GM06990 (cell line): ENCODE measurements at places on chromosomes 11 and 22.

- no peak for DNase-seq
Measured at GRCh38 chr11:68090706-68091105, 30.5 kb downstream of the CHKA start.

GRCh38 chr22:29701155-29701999 lies 18.4 kb upstream of the CABP7 start:
- DNase-seq, result no peak

- DNase-seq, result no peak
Measured at GRCh38 chr22:22886546-22886945, 1.1 kb upstream of the IGLL5 start.

GRCh38 chr11:2741006-2741376 lies 41.2 kb upstream of the KCNQ1OT1 start:
- DNase-seq, result no peak

DNA sequence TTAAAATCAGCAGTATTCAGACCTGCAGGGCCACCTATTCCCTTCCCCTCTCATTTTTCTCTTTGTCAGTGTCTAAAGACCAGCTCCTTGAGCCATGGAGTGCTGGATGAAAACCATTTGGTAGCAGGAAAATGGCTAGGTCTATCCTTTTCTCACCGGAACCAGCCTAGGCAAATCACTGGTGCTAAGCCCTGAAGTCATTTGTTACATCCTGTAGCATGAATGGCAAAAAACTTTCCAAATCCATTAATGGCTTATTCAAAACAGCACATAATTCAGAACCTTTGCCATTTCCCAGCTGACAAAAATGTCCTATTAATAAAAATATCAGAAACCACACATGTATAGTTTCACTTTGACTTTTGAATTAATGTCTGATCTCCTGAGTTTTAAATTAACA lies 209.5 kb upstream of the E2F8 start:
- no peak for DNase-seq

DNA sequence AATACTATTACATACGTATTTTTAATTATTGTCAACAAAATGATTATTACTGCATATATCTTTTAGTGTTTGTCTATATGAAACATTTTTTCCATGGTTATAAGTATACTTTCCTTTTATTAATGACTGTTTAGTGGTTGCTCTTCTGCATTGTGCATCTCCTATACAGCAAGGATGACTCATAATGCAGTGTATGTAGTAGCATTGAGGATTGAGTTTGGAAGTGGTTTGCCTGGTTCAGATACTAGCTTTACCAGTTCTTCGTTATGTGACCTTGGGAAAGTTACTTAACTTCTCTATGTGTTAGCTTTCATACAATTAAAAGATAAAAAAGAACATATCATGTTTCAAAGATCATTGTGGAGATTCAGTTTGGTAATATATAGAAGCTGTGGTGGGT lies 44.1 kb downstream of the CHORDC1 start:
- DNase-seq, result no peak

- no peak for DNase-seq
Measured at GRCh38 chr11:1358286-1358685, 31.4 kb upstream of the BRSK2 start.

- no peak for DNase-seq
Measured at GRCh38 chr11:18791207-18791968, at the start of gene PTPN5. PTPN5 (minus strand) TSS chr11:18791798; CDS start chr11:18771958, 19,840 bp downstream.

GRCh38 chr11:8250434-8250833 lies 13.2 kb downstream of the LMO1 start:
- no peak for DNase-seq

DNA sequence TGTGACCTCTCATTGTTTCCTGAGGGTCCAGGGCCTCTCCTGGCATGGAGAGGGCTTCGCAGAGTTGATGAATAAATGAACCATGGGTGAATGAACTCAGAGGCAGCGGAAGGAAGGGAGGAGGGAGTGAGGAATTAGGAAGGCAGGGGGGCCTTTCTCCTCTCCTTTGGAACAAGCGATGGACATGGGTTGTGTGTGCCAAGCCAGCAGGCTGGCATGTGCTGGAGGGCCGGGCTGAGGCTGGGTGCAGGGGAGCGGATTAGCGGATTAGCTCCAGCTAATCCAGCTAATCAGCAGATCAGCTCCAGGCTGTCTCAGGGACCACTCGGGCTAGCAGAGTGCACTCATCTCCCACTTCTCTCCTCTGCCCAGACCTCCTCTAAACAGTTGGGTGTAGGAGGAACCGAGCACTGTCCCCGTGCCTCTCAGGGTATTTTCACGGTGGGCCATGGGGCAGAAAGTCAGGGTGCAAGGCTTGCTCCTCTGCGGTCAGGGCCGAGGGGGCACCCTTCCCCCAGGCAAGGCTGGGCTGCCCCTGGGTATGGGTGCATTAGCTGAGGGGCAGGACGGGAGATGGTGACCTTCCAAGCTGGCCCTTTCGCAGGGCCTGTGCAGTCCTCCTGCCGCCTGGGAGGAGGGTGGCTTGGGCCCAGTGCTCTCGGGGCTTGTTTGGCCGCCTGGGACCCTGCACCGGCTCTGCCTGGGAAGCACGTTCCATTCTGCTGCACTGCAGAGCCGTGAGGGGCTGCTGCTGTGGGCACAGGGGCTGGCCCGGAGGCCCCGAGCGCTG lies 120.3 kb upstream of the B3GAT1 start:
- no peak for DNase-seq

GRCh38 chr22:17105143-17106129 lies 15.7 kb downstream of the TMEM121B start:
- DNase-seq, result no peak

GRCh38 chr22:35170716-35171697 lies 86.3 kb upstream of the HMGXB4 start:
- DNase-seq, result no peak

DNA sequence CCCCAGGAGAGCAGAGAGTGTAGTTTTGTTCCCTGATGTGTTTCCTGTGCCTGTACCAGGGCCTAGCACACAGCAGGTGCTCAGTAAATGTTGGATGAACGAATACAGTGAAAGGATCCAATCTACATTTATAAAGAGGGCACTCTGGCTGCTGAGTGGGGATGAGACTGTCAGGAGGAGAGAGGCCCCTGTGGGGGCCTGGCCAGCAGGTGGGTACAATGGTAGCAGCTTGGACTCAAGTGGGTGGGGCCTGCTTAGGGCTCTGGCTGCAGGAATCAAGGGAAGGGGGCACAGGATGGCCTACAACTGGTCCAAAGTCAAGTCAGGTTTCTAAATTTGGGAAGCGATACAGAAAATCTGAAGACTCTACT lies 156.6 kb upstream of the GRK3 start:
- no peak for DNase-seq

DNA sequence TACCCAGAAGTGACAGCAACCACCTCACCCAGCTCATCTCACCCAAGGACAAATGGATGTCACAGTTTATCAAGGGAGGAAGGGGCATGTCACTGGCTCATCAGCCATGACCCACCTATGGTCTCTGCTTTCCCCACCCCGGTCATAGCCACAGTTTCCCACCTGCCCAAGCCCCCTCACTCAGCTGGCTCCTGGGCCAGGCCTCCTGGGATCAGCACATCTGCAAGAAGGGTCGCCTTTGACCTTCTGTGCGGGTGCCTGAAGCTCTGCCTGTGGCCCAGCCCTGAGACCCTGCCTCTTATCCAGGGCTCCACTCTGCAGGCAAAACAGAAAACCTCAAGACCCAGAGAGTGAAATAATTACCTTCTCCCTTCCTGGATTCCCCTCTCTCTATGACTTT lies 236.4 kb downstream of the BUD13 start:
- no peak for DNase-seq

- no peak for DNase-seq
Measured at GRCh38 chr11:69437001-69437875, 44.2 kb upstream of the LINC01488 start.

DNA sequence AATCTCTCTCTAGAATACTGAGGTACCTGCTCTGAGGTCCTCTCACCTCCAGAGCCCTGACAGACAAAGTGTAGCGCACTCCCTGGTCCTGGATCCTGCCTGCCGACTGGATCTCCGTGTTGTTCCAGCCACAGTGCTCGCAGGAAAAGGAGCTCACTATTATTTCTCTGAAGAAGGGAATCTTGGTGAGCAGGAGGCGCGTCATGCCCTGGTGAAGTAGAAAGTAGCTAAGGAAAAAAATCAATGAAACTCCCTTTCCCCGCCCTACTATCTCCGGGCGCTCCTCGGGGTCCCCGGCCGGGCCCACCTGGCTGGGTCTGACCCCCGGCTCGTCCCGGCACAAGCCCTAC lies 412 bp downstream of the ZPR1 start:
- no peak for DNase-seq

GRCh38 chr11:122853971-122854446 lies 15.7 kb downstream of the CRTAM start:
- DNase-seq, result no peak

GRCh38 chr11:110340436-110340835 lies 44.0 kb upstream of the RDX start:
- no peak for DNase-seq

DNA sequence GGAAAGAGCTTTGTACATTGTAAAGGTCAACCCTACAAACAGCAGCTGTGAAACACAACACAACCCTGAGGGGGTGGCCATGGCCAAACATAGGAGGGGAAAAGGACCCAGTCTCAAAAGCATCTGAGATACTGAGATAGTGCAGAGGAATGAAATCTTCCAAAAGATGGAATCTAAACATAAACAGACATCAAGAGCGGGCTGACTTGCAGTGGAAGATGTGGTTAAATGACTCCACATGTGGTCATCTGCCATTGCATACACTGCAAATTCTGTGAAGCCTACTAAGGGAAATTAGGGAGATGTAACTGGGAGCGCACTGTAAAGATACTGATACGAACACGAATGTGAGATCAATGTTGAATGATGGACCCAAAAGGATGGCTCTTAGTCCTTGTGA lies 22.0 kb downstream of the BDNF start:
- DNase-seq, result no peak

DNA sequence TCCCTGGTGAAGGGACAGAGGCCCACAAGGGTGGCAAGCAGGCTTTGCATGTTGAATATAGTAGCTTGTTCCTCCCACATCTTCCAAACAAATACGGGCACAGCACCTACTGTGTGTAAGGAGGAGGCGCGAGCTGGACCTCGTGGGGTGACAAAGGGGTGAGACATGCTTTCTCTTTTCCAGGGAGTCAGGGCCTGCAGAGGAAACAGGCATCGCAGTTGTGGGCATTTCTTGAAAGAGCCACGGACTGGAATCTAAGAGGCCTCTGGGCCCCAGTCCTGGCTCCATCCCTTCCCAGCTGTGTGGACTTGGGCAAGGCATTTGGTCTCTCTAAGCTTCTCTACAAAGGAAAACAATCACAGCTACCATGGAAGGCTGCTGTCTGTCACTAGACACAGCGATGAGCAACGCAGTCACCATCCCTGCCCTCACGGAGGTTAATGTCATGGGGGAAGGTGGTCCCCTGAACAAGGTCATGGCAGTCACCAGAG lies 13.0 kb upstream of the CDC42EP1 start:
- no peak for DNase-seq

GRCh38 chr22:21902296-21903087 lies 35.0 kb upstream of the MAPK1 start:
- no peak for DNase-seq

- peak; percentile 83 for DNase-seq
Measured at GRCh38 chr11:66438504-66439466, at the start of gene MRPL11. MRPL11 (minus strand) TSS chr11:66438848; CDS start chr11:66438754, 94 bp downstream.

GRCh38 chr11:117096201-117096991 lies 1.8 kb downstream of the SIK3 start:
- DNase-seq, result peak; percentile 71

GRCh38 chr22:36226189-36226588 lies 13.1 kb downstream of the APOL2 start:
- no peak for DNase-seq

- no peak for DNase-seq
Measured at GRCh38 chr11:125679397-125679796, 1.2 kb downstream of the ACRV1 start.

GRCh38 chr11:72010529-72011233 lies 12.0 kb downstream of the IL18BP start:
- DNase-seq, result no peak

DNA sequence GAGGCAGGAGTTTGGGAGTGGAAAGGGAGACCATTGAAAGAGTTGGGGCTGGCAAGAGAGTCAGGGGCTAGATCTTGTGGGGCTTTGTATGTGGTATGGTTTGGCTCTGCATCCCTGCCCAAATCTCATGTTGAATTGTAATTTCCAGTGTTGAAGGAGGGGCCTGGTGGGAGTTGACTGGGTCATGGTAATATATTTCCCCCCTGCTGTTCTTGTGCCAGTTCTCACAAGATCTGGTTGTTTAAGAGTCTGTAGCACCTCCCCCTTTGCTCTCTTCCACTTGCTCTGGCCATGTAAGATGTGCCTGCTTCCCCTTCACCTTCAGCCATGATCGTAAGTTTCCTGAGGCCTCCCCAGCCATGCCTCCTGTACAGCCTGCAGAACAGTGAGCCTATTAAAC lies 10.1 kb upstream of the RAB3IL1 start:
- no peak for DNase-seq

DNA sequence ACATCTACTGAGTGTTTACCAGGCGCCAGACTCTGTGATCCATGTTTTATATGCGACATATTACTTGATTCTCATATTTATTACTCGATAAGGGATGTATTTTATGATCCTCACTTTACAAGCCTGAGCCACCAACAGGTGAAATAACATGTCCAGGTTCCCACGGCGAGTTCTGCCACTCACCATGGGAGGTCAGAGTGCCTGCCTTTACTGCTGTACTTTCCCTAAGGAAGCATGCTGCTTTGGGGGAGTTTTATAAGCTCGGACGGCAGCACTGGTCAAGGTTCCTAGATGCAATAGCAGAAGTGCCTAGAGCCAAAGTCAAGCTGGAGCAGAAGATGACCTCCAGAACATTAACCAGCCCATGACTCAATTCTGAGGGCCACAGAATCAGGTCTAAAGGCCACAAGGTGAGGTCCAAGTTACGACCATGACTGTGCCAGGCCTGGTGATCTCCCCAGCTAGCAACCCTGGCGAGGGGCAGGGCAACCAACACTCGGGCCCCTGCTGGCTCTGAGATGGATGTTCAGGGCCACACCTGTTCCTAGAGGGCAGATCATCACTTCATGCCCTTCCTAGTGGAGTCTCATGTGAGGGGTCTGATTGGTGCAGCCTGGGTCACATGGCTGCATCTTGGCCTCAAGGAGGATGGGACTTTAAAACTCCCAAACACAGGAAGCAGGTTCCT lies 14.2 kb downstream of the IFT27 start:
- DNase-seq, result no peak

- DNase-seq, result no peak
Measured at GRCh38 chr11:78845496-78845895, 270.8 kb upstream of the NARS2 start.
